ENCODE measurements at places on chromosomes 2 and 18.

GRCh38 chr18:46718501-46719341 is 38.1 kb downstream of the ST8SIA5 start:
- no peak for DNase-seq

- no peak for DNase-seq
Observed at GRCh38 chr18:58449464-58449863, 179.4 kb downstream of the ALPK2 start.

- no peak for DNase-seq
Observed at GRCh38 chr2:60549238-60549927, 4.1 kb downstream of the BCL11A start.

GRCh38 chr2:15359716-15360531 is 201.2 kb downstream of the NBAS start:
- DNase-seq: no peak

DNA sequence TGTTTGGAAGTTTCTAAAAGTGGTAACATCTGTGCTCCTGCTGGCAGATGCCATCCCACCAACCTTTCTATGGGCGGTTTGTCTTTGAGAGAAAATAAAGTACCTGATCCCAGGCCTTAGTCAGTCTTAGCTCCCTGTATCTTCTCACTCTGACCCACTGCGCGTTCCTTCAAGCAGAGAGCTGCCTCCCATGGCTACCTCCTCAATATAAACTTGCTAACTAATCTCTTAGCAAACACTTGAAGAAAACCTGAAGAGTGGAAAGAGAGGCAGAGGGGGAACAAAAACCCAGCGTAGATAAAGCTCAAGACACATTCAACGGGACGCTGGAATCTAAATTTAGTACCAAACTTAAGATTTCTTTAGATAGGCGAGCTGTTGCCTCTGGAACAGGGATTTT is 17.6 kb downstream of the ZEB2 start:
- no peak for DNase-seq

GRCh38 chr2:218387369-218388194 is 5.5 kb downstream of the SLC11A1 start:
- no peak for DNase-seq

GRCh38 chr18:69900941-69901340 is 46.7 kb downstream of the CD226 start:
- DNase-seq: no peak

DNA sequence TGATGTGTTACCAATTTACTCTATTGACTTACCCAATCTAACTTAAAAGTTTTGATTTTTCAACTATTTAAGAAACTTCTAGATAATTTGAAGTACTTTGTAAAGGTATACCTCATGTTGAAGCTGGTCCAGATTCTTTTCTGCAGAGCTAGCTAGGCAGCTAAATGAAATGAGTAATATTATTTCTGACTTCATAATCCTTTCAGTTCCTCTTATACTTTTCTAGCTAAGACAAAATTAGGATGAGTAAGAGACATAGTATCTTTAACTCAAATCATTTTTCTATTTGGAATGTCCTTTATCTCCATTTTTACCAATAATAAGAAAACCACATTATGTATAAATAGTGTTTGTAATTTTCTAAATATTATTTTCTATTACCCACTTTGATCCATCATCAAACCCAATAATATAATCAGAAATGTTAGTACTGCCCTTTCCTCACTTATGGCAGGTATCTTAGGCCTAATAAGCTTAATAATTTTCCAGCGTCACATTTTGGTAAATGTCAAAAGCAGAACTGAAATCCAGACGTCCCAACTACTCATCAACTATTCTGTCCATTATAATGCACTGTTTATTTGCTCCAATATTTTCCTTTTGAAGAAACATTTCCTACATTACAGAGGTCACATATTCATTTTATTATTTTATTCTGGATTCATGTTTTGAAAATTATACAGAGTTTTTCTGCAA is 456.6 kb downstream of the THSD7B start:
- no peak for DNase-seq

All from NCI-H446 treated with DMSO at 0.1 percent for 48 hours (cell line).